Stimulated activated CD8-positive, alpha-beta memory T cell treated with anti-CD3 and anti-CD28 coated beads, Interleukin-4, amount 100 ng/mL, for 4 hours (primary cell): ENCODE measurements at places on chromosomes 4 and X.

DNA sequence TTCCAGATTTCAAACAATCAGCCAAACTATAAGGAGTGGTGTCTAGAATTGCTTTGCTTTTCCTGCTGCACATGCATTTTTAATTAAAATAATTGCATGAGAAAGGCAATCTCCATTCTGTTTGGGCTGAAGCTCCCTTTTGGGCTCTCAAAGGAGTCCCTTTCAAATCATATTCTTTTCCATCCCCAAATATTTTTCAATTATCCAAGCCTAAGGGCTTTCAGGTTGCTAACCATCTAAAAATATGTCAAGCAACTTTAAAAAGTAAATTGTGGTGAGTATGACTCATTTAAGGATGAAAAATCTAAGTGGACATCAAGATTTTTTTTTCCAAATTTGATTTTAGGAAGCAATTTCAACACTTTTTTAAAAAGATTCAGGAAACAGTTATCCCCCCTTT is 28.4 kb downstream of the PIR start:
- DNase-seq = no peak

DNA sequence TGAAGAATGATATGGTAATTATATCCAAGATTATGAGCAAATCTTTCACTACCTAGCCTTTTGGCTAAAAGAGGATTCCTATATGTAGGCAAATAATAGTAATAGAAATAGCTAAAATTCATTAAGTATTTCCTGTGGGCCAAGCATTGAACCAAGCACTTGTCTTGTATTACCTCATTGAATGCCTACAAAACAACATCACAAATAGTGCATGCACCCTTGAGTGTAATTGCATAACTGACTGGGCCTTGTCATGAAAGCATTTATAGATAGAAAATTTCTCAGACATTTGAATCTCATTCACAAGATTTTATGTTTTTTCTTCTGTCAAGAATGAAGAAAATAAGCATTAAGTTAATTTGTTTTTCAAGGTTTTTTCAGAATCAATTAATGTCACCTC is 3.9 kb upstream of the HPGDS start:
- DNase-seq = no peak

- no peak for DNase-seq
Measured at GRCh38 chr4:123127218-123127617, 204.8 kb upstream of the NUDT6 start.

DNA sequence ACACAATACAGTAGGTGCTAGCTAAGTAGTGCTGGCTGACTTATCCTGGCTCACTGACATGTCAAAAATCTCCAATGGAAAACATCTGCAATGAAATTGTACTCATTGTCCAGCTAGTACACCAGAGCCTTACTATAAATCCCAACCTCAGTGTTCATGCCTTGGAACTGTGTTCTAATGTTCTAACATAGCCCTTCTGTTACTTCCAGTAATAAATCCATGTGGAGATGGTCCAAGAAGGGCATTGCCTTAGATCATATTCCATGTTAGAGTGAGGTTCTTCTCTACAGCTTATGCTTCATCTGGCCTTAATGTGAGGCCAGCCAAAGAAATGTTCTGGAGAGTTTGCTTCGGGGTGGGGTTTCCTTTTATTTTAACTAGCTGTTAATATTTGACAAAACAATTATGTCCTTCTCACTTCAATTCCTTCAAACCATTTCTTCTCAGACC is 25.1 kb downstream of the ENOX2 start:
- DNase-seq = no peak

- no peak for DNase-seq
Measured at GRCh38 chr4:47913330-47913729, 1.1 kb downstream of the NFXL1 start.

- no peak for DNase-seq
Measured at GRCh38 chr4:184688447-184688846, 38.9 kb downstream of the PRIMPOL start.

GRCh38 chr4:19689511-19689910 is 562.2 kb upstream of the SLIT2 start:
- DNase-seq = no peak
